ENCODE measurements at places on chromosomes 3 and 15.

DNA sequence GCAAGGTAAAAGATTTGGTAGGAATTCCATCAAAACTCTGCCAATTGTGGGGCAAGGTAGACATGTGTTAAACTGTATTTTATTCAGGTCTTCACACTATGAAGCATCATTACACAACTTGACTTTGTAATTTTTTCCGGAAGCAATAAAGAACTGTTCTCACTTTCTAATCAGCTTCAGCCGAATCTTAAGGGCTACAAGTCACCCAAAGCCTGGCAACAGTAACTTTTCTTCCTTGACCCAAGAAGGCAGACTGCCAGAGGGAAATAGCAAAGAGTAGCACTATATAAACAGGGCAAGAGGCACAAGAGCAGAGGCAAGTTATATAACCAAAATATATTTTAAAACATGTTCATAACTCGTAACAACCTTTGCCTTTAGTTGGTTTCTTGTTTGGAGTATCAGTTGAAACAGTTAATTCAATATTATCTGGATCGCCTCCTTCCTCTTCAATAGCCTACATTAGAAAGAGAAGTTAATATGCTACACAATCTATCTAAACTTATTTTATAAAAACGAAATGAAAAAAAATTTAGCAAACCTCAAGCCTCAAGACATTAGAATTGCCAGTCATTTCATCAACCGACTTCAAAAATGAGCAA lies 1.4 kb downstream of the SLTM start:
- DNase-seq: peak; percentile 23

GRCh38 chr3:54045061-54045815 lies 77.1 kb upstream of the CACNA2D3 start:
- DNase-seq: no peak

- no peak for DNase-seq
Observed at GRCh38 chr3:122012821-122013220, 9.2 kb downstream of the ILDR1 start.

DNA sequence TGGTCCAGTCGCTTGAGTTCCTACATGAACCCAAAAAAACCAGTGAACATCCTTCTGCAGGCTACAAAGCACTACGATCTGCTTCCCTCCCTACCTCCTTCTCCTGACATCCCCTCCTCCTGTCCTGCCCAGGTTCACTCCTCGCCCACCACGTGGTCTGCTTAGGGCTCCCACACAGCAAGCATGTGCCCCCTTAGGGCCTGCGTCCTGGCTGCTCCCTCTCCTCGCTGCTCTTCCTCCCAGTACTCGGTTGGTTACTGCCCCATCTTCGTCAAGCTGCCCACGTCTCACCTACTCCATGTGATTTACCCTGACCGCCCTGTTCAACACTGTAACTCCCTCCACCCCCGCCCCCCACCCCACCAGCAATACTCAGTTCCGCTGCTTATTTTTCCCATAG lies 20.8 kb upstream of the ATP13A3 start:
- no peak for DNase-seq

DNA sequence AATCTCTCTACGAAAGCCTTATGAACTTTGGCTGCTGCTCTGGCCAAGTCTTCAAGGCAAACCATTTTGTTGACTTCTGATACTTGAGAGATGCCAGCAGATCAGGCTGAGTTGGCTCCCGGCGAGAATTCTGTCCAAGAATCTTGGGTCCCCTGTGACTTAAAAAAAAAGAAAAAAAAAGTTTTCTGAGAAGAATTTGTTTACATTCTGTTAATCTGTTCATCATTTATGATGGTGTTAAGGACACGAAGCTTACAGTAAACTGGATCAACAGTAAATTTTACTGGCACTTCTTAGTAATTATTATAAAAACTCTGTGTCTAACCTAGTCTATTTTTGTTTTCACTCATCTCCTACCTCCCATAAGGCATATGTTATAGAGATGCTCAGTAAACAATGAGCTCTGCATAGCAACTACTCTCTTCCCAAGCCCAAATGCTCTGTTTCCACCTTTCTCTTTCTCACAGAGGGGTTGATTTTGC lies 320.9 kb upstream of the RASGRP1 start:
- no peak for DNase-seq

Measured in CD4-positive, alpha-beta T cell treated with Interleukin-21 for 1 hour (primary cell).